Cardiac septum (tissue), 1 donor: ENCODE measurements at places on chromosomes 12 and 14. TPM values are rescaled to one million over a fixed set of nuclear protein-coding genes. Genes with fewer than 3 reads are reported as not detected.

Gene NUBPL
- total RNA-seq, result 19.5 TPM

GRCh38 chr12:31973818-31974217 lies 14.6 kb downstream of the RESF1 start:
- no peak for DNase-seq

- no peak for DNase-seq
Measured at GRCh38 chr12:104632724-104633201, 176.0 kb downstream of the CHST11 start.

DNA sequence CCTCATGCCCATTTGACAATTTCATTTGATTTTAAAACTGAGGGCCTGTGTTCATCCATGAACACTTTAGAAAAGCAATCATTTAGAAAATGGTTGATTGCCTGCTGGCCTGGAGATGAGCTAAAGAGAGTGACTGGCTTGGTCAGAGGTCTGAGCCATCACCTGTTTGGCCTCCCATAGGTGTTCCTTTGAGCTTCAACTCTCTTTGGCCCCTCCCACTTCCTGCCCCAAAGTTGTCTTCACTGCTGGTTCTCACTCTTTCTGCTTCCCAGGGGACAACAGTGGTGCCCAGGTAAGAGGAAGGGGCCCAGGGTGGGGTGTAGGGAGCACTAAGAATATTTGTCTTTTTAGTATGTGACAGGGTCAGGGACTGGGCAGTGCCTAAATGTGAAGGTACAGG lies 4.9 kb upstream of the TCP11L2 start:
- DNase-seq, result no peak

- no peak for DNase-seq
Measured at GRCh38 chr12:124231980-124232653, 62.8 kb upstream of the RFLNA start.

- no peak for DNase-seq
Measured at GRCh38 chr14:63710497-63710896, 17.4 kb downstream of the SGPP1 start.

DNA sequence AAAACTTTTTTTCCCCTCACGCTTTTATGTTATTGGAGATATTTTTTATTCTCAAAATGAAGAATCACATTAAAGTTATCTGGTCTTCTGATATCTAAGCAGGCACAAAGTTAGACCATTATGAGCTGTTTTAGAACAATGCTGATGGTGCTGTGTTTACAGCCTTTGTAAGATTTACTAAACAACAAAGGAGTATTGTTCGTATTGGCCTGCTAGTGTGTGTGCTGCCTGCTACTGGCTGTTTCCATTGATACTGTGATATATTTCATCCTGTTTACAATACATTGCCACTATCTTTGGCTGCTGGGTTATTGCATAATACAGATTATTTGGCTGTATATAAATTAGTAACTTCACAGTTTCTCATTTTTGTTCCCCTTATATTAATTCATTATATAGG lies 220.8 kb downstream of the ITPR2 start:
- no peak for DNase-seq

GRCh38 chr12:11233532-11233931 lies 36.0 kb downstream of the PRB3 start:
- no peak for DNase-seq

Gene TSPAN19
- not detected for total RNA-seq

GRCh38 chr12:51914034-51914923 lies 7.0 kb downstream of the ACVRL1 start:
- DNase-seq, result peak; percentile 75

Gene RPGRIP1
- total RNA-seq, result not detected

Gene AVPR1A
- total RNA-seq, result 1.4 TPM
